Right renal pelvis (tissue), 4 donors: ENCODE measurements at places on chromosomes 2 and 18.

DNA sequence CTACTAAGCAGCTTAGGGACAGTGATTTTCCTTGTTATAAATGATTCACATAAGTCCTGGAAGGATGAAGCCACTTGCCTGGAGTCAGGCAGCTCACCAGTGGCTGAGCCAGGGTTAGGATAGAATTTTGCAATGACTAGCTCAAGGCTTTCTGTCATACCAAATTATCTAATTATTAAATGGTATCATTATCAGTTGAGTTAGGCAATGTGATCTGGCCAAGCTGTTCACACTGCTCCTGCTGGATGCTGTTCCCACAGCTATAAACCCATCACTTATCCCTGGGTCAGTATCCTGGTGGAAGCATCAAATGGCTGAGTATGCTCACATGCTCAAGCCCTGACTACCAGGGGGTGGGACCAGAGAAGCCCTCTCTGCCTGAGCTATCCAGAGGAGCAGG is 235.2 kb downstream of the MTX2 start:
- DNase-seq, result no peak

DNA sequence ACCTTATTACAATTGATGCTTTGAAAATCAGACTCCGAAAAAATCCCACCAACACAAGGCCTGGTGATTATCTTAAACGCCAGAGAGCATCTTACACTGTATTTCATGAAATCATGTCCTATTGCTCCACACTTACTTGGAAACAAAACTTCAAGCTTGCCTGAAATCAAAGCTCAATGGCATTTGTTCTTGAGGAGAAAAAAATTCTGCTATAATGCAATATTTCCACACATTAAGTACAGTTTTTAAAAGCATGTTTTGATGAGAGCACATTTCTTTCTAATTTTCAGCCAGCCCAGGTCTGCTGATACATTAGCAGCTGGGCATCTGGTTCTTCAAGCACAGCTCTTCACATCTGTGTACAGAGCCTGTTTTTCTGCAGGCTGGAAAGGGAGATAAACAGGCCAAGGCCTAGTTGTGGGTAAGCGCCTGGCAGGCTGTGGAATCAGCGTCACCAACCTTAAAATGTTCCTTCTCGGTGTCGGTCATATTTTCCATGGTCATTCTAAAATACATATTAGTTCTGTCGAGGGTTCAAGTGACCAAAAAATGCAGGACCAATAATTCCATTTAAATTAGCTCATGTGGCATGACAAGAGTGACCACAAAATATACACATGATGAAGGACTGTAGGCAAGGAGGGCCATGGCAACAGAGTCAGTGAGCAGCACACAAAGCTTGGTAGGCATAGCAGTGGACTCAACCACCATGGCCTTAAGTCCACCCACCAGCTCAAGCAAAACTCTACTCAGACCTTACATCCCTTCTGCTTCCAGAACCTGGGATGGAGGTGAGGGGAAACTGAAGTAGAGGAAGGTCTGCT is 20.9 kb downstream of the SLC8A1 start:
- DNase-seq, result no peak

- no peak for DNase-seq
These were observed 1407.4 kb upstream of the ZEB2 start for GRCh38 chr2:145927131-145927950.

- no peak for DNase-seq
These were observed 448 bp downstream of the YPEL5 start for GRCh38 chr2:30147196-30147714.

- DNase-seq, result no peak
These were observed 37.9 kb downstream of the EHD3 start for GRCh38 chr2:31271851-31272267.

- no peak for DNase-seq
These were observed 218.1 kb downstream of the HNMT start for GRCh38 chr2:138182250-138182936.

GRCh38 chr18:28804512-28805202 is 627.7 kb upstream of the CDH2 start:
- no peak for DNase-seq

- DNase-seq, result no peak
These were observed 43.8 kb upstream of the GORASP2 start for GRCh38 chr2:170885130-170885791.

GRCh38 chr2:172639823-172640222 is 83.9 kb downstream of the PDK1 start:
- no peak for DNase-seq

DNA sequence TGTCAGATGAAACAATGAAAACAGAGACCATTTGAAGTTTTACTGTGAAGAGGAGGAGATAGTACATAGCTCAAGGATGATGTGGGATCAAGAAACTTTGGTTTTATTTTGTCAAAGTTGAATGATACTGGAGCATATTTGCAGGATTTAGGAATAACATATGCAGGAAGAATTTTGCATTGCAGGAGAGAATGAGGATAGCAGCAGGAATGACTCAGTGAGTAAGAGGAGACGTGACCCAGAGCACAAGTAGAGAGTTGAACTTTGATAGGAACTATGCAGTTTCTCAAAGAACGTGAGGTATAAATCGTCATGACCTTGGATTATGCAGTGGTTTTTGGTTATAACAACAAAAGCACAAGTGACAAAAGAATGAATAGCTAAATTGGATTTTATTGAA is 47.7 kb downstream of the MAPRE2 start:
- no peak for DNase-seq

DNA sequence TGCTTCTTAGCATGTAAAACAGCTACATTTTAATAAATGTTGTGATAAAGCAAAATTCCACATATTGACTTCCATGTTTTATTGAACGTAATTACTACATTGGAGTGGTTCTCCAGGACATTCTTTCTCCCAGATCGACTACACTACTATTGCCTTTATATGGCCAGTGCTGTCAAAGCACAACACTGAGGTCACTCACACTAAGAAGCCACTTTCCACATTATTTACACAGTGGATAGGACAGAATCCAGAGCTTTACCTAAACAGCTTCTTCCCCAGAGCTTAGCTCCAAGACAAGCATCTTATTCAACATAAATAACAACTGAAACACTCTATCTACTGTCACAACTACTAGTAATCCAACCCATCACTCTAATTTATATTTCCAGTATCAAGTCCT is 73.9 kb upstream of the WDR75 start:
- DNase-seq, result no peak

- no peak for DNase-seq
These were observed 2.3 kb upstream of the ALKAL2 start for GRCh38 chr2:290090-290722.

DNA sequence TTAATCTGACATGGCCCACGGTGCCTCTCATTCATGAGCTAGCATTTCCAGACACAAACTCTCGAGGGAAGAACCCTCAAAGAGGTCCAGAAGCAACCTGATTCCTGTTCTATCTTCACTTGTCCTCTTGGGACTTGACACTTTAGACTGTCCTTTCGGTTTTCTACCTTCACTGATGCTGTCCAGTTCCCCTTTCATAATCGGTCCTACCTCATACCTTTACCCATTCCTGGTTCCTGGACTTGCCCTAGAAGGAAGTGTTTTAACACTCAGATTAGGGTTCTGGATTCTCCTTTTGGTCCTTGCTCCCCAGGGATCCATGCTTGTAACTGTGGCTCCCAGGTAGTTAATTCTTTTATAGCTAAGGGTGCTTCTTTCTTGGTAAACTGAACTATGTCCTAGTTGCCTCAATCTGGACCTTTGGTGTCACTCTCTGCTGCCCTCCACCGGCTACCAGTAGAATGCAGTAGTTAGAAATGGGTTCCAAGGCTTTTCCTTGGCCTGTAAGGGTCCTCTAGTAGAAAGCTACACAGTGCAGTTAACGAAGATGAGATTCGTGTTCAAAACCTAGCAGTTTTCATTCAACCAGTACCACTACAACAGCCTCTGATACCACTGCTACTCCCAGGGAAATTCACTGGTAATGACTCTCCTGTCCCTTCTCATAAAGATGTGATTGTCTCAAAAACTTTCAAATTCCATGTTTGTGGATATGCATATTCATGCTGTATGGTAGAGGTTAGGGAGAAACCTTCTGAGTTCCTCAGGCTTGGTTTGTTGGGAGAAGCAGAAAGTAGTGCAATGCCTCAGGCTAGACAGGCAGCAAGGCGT is 178.1 kb upstream of the CYP26B1 start:
- DNase-seq, result no peak

- DNase-seq, result no peak
These were observed 303.1 kb upstream of the KYNU start for GRCh38 chr2:142574388-142574787.
